ENCODE measurements at places on chromosomes 4 and X.

GRCh38 chrX:114717921-114718320, 134.0 kb downstream of the HTR2C start:
- peak; percentile 41 for DNase-seq

- no peak for DNase-seq
Measured at GRCh38 chr4:109571494-109571893, 11.4 kb downstream of the MCUB start.

DNA sequence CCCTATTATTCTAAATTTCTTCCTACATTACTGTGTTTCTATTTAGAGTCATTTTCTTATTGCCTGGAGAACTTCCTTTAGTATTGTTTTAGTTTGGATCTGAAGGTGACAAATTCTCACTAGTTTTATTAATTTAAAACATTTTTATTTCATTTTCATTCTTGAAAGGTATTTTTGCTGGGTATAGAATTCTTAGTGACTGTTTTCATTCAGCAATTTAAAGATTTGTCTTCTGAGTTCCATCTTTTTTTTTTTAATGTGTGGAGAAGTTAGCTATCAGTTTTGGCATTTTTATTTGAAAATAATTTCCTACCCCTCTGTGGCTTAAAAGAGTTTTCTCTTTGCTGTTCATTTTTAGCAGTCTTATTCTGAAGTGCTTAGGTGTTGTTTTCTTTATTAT, 169.2 kb downstream of the FRAS1 start:
- DNase-seq = no peak

GRCh38 chr4:27278615-27279375, 418.2 kb downstream of the STIM2 start:
- DNase-seq = no peak

- DNase-seq = no peak
Measured at GRCh38 chrX:153454901-153455550, 9.2 kb upstream of the TREX2 start.

DNA sequence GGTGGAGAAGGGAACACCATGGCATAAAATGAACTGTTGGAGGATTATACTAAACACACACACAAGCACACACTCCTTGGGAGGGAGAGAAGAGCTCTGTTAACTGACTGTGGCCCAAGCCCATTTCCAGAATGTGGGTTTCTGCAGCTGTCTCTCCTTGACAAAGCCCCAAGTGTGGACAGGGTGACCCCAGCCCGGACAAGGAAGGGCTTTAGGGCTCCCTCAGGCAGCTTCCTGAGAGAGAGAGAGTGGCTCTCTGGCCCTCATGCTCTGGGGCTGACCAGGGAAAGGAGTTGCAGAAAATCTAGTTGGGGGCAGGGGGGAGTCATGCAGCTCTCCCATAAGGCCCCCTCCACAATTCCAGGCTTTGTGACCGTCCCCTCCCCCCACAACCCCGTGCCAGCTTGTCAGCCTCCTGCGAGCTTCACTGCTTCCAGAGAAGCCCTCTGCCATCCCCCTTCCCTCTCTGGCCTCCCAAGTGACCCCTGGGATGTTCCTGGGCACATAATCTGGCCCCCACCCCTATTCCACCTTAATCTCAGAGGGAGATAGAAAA, 590 bp downstream of the ARHGEF9 start:
- DNase-seq = no peak

DNA sequence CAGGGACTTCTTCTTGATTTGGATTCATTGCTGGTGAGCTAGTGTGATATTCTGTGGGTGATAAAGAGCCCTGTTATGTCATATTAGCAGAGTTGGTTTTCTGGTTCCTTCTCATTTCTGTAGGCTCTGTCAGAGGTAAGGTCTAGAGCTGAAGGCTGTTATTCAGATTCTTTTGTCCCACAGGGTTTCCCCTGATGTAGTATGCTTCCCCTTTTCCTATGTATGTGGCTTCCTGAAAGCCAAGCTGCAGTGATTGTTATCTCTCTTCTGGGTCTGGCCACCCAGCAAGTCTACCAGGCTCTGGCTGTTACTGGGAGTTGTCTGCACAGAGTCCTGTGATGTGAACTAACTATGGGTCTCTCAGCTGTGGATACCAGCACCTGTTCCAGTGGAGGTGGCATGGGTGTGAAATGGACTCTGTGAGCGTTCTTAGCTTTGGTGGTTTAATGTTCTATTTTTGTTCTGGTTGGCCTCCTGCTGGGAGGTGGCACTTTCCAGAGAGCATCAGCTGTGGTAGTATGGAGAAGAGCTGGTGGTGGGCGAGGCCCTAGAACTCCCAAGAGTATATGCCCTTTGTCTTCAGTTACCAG, 373.7 kb downstream of the AR start:
- DNase-seq = no peak

Data from D341Med (cell line).